ENCODE measurements at places on chromosomes 6 and 20. TPM values are rescaled to one million over a fixed set of nuclear protein-coding genes. Genes with fewer than 3 reads are reported as not detected.

RGS17 gene
- 0.10 TPM for polyA plus RNA-seq

HLA-DQB2 gene
- 0.31 TPM for polyA plus RNA-seq

JPH2 gene
- 0.59 TPM for polyA plus RNA-seq

DNA sequence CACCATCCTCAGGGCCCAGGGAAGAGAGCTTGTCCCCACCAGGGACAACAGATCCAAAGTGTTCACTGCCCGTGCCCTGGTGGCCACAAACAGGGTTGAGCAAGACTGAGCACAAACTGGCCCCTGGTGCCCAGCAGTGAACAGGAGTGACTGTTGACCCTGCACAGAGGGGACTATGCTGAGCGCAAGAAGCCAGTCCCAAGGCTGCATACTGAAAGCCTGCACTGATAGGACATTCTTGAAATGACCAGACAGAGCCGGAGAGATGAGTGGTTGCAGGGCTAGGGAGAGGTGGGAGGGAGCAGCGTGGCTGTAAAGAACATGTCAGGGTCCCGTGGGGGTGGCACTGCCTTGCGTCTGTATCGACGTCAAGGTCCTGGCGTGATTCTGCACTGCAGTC is 2.9 kb upstream of the FNDC11 start:
- peaks cover 4% of the 10 kb centered on the region for H3K4me1 ChIP-seq
- H3K4me3 ChIP-seq, result no peak overlapping the region
- no peak for DNase-seq
- H3K27me3 ChIP-seq, result peaks cover 10% of the 10 kb centered on the region
- no peaks in the 10 kb centered on the region for H3K36me3 ChIP-seq

- H3K36me3 ChIP-seq, result no peaks in the 10 kb centered on the region
- DNase-seq, result no peak
- H3K4me1 ChIP-seq, result no peaks in the 10 kb centered on the region
- H3K4me3 ChIP-seq, result no peak overlapping the region
Observed at GRCh38 chr6:125252891-125253290, 48.9 kb downstream of the HDDC2 start.

DNA sequence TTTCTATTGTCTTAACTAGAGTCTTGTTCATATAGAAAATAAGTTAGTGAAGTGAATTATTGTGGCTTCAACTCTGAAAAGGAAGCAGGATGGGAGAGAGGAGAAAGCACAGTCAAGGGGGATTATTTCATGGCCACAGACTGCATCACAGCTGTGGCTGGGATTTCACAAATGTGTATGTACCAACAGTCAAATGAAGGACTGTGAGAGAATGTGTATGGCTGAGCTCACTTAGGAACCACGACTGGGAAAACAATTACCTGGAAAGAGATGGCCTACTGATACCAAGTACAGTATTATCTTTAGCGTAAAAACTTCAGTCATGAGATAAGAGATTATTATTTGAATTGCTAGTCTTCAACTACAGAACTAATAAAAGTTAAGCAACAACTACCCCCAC is 54.9 kb downstream of the SESN1 start:
- no peak overlapping the region for H3K4me3 ChIP-seq
- no peaks in the 10 kb centered on the region for H3K27me3 ChIP-seq
- H3K27ac ChIP-seq, result no peak overlapping the region

All from adrenal gland (tissue), 19 donors.